ENCODE measurements at places on chromosomes 7 and 10.

- no peak for DNase-seq
Observed at GRCh38 chr10:131777921-131778320, 122.9 kb upstream of the PPP2R2D start.

GRCh38 chr7:42080841-42081586, 156.0 kb downstream of the GLI3 start:
- no peak for DNase-seq

GRCh38 chr7:130379921-130380860, at the start of gene CPA1:
TSS of gene CPA1 (plus strand) at chr7:130380494. CDS start at chr7:130380521, 27 bp downstream.
- no peak for DNase-seq

DNA sequence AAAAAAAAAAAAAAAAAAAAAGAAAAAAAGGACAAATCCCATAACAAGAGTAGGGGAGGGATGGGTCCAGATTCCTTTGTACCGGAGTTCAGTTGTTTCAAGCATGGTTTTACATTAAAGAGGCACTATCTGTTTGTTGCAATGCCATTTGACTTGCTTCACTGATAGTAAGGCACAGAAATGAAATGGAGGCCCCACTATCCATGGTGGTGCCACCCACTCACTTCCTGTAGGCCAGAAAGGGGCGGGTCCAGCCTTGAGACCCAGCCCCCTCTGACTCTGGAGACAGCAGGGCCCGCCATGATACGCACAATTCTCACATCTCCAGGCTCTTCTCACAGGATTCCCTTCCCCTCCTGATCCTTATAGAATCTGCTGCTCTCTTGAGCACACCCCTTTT, 100.0 kb downstream of the CLEC2L start:
- no peak for DNase-seq

GRCh38 chr10:132721725-132722124, 64.2 kb downstream of the NKX6-2 start:
- peak; percentile 31 for DNase-seq

DNA sequence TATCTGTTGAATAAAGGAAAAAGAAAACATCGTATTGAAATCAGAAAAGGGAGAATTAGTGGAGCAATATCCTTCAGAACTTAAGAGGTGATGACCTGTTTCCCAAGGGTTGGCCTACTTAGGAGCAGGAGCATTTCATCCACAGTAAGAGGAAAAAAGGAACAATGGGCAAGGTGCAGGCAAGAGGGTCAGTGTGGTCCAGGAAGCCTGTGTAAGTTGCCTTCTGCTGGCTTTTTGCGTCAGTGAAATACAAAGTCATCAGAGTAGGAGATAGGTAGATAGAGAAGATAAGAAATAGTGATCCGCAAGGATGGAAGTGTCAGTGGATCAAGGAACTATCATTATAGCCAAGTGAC, 5.4 kb upstream of the ANKRD7 start:
- DNase-seq, result no peak

DNA sequence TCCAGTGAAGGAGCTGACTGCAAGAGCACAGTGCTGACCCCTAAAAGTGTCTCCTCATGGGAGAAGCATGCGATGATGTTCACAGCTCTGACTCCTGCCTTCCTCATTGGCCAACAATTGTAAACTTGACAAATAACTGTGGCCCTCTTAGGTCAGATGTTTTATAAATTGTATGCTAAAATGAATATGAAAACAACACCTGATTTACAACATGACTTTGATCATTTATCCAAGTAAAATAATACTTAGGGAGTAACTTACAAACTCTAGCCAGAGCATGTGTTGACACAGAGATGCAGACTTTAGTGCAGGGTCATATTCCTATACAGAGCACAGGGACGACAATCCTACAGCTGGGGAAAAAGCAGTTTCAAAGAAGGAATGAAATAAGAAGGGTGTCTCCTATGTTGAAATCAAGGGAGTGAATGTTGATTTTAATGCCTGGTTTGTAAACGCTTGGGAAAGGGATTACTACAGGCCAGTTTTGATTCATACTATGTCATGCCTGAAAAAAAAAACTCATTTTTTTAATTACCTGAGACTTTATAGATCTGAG, 391.4 kb upstream of the AKR1E2 start:
- no peak for DNase-seq

GRCh38 chr10:58275908-58276307, 6.9 kb downstream of the CISD1 start:
- DNase-seq, result peak; percentile 8

DNA sequence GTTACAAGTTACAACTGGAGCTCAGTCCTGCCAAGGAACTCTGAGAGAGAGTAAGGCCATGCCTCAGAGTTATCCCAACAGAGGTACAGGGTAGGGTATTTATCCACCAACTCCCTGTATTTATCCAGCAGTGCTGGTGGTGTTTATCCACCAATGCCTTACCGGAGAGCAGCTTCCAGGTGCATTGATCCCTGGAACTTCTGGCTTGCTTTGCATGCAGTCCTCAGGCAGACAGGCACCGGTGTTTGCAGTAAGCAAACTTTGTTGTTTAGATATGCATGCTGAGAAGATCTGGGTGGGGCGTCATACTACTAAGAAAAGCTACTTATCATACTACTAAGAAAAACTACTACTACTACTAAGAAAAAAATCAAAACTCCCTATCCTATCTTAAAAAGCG, 92.4 kb downstream of the CYP26A1 start:
- DNase-seq, result no peak

DNA sequence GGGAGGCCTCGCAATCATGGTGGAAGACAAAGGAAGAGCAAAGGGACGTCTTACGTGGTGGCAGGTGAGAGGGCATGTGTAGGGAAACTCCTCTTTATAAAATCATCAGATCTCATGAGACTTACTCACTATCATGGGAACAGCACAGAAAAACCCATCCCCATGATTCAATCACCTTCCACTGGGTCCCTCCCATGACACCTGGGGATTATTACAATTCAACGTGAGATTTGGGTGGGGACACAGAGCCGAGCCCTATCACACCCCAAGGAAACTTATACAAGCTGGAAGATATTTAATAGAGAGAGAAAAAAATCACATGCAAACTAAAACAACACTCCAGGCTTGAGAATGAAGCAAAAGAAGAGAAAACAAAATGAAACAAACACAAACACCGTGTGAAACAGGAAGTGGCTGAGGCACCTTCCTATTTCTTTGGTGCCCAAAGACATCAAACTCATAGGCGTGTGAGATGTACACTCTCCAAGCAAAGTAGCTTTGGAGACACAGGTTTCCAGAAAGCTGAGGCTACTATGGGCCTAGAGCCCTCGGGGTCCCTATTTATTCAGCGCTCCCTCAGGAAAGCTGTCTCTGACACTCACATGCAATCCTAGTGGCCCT, 97.2 kb downstream of the PRKCQ start:
- DNase-seq, result no peak

DNA sequence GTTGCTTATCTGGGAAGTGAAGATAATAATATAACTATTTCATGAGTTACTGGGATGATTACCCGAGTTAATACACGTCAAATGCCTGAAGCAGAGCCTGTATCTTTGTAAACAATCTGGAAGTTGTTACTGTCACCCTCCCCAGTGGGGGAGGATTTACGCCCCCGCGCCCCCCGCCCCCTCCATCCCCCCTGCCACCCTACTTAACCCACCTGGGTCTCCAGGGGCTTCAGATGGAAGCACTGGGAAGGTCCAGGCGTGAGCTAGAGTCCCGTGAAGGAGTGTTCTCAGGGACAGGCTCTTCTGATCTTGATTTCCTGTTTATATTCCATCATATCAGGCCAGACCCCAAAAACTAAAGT, 691 bp upstream of the PPA1 start:
- DNase-seq, result no peak

GRCh38 chr7:12866207-12866606, 178.8 kb downstream of the ARL4A start:
- no peak for DNase-seq

DNA sequence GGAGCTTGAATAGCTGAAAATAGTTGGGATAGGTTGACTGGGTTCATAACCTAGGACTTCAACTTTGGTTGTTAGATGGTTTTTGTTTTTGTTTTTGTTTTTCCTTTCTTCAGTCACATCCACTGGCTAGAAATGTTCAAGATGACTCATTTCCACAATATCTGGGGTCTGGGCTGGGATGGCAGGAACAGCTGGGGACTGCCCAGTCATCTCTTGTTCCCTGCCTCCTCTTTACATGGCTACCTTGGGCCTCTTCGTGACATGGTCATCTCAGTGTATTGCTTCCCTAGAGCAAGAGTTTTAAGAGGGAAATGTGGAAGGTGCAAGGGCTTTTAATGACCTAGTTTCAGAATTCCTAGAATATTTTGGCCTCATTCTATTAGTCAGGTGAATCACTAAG, 915.8 kb downstream of the XPNPEP1 start:
- DNase-seq, result no peak

DNA sequence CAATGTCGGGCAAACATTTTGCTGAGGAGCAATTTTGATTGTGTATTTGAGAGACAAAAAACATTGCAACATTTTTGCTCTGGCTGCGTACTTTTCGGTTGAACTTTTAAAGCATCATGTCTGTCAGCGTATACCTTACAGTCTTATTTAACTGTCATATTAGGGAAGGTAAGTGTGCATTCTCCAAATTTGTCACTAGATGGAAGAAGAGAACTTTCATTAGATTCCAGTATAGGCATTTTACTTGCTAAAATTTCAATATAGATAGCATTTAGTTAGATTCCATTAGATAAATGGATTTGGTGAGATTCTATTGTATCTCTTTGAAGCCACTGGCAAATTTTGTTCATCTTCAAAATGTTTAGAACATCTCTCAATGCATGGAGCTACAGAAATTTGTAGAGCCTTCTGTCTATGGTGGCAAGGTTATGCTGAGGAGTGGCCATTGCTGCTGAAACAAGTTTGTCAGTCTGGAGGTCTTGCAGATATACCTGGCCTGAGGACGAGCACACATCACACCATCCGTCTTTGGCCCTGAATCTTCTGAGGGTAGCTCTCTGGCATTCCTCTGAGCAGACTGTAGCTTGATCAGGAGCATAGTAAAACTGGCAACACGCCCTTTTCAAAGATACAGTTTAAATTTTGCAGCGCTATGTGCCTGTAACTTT, 437.5 kb upstream of the MBL2 start:
- DNase-seq, result peak; percentile 27

GRCh38 chr10:83545901-83546391, 593.4 kb upstream of the GHITM start:
- DNase-seq, result peak; percentile 47

GRCh38 chr7:46230990-46231305, 309.9 kb upstream of the IGFBP3 start:
- DNase-seq, result no peak

DNA sequence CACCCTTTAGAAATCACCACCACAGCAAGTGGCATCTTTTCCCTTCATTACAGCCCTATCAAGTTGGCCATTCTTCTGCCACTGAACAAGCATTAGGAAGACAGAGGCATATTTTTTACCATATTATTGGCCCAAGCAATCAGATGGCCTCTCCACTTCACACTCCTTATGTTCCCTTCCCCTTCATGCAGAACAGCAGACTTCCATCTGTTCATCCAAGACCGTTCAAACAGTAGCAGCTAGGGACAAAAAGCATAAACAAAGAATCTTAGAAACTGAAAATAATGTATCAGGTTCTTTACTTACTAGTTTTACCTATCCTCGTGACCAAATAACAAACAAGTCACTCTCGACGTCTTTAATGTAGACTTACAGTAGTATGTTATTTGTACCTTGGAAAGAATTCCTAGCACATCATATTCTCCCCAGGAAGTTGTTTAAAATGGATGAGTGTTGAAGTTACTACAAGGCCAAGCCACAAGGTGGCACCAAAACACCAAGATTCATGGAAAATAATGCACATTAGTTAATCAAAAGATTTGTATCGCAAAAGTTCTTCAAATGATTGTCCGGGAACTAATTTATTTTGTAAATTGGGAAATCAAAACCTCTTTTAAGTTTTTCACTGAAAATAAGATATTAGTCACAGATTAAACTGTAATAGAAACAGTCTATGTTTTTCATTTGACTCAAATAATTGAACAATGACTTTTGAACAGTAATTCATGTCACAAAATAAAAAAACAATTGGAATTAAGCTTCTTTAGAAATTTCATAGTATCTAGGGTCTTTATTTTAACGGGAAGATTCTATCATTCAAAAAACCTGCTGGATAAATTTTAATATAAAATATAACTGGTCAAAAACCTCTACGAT, 112.1 kb downstream of the VPS41 start:
- DNase-seq, result peak; percentile 67

- peak; percentile 52 for DNase-seq
Observed at GRCh38 chr7:79454361-79454960, 994 bp upstream of the MAGI2 start.
